Nucleus accumbens (tissue), 56 donors: ENCODE measurements at places on chromosomes 2 and 18.

GRCh38 chr2:163490281-163490680, 245.5 kb downstream of the FIGN start:
- no peak for DNase-seq

DNA sequence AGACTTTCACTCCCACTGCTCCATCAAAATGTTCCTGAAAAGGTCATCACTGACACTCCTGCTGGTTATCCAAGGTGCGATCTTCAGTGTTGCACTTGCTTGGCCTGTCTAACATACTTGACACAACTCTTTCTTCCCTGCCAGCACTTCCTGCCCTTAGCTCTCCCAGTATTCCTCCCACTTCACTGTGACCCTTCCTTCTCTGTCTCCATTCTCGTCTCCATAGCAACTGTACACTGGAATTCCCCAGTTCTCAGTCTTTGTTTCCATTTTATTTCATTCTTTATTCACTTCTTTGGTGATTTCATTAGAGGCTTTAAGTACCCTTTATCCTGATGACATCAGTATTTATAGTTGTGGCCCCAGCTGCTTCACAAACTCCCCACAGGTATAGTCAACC, 333.0 kb downstream of the IRS1 start:
- DNase-seq: no peak

- DNase-seq: no peak
Observed at GRCh38 chr2:223856584-223856983, 19.2 kb upstream of the AP1S3 start.

GRCh38 chr2:24971536-24972314, at the start of gene DNAJC27:
Gene DNAJC27 (minus strand): TSS chr2:24971955. CDS start chr2:24971904, 51 bp downstream.
- peak; percentile 99 for DNase-seq

- DNase-seq: no peak
Observed at GRCh38 chr18:39496986-39497385, 1931.4 kb upstream of the CELF4 start.

DNA sequence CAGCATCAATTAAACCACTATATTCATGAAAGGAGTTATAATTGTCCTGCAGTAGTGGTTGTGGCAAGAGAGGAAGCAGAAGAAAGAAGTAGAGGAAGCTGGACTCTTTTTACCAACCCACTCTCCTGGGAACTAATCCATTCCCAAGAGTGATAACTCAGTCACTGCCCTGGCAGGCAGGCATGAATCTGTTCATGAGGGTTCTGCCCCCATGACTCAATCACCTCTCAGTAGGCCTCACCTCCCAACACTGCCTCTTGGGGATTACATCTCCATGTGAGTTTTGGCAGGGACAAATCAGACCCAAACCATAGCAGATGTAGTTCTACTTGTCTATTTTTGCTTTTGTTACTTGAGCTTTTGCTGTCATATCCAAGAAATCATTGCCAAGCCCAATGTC, 232.7 kb upstream of the MAP2 start:
- no peak for DNase-seq

- no peak for DNase-seq
Observed at GRCh38 chr2:219634171-219634940, 6.9 kb downstream of the SLC4A3 start.

DNA sequence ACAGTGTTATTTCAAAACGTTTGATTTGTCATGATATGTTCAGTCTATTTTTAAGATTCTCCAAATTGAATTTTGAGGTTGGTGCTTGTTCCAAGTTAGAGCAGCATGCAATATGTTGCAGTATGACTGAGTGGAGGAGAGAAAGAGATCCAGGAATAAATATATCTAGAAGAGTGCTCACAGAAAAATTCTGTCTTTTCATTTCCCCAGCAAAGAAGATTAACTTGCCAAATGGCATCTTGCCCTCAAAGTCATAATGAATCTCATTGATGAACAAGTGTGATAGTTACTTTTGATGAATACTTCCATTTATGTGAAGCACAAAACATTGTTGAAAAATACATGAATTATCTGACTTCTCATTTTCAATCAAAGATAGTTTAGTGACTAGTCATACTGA, 95.9 kb downstream of the KCNJ3 start:
- no peak for DNase-seq

GRCh38 chr2:240392948-240393830, 42.3 kb upstream of the GPC1 start:
- DNase-seq: no peak

GRCh38 chr2:72144632-72145288, 2.9 kb downstream of the CYP26B1 start:
- peak; percentile 52 for DNase-seq

- DNase-seq: no peak
Observed at GRCh38 chr2:217790195-217790594, 212.6 kb downstream of the TNS1 start.

GRCh38 chr18:34506198-34506597, 203.9 kb upstream of the DTNA start:
- DNase-seq: no peak

DNA sequence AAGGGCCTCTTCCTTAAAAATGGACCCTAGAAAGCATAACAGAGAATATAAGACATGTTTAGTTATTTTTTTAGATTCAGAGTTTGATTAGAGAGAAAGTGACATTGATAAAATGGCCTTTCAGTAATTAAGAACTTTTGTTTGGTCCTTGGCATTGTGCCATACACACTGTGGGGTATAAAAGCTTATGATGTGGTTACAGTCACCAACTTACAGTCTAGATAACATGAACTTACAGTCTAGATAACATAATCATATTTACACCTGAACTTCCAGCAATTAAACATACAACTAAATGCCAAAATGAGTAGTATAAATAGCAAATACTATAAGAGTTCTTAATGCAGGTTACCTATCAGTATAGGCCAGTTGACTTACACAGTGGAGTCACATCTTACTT, 25.6 kb upstream of the EFEMP1 start:
- no peak for DNase-seq

GRCh38 chr2:32743480-32744236, 115.8 kb downstream of the TTC27 start:
- no peak for DNase-seq

DNA sequence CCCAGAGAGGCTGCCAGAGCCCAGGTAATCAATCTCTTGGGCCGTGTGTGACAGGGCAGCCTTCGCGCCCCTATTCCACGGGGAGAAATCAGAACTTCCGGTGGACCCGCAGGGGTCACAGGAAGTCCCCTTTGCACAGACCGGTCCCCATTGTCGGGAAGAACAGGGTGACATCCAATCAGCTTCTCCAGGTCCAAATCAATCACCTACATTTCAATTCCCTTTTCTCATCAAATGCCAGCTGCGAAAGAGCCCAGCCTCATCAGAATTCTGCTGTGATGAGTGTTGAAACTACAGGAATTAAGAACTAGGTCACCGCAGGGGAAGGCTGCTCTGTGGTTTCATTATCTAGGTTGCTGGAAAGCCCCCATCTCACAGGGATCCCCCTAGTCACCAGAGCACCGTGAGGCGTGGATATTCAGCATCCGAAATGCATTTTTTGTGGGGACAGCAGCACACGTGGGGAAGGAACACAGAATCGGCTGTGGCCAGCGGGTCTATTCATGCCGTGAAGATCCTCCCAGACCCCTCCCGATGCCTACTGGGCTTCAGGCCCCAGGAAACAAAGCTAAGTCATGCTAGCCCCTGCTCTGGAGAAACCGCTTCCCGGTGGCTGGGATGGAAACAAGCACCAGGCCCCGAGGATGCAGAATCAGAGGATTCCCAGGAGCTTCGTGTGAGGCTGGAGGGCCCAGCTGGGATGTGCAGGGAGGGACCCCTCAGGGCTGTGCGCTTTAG, 193.7 kb upstream of the ID2 start:
- no peak for DNase-seq

DNA sequence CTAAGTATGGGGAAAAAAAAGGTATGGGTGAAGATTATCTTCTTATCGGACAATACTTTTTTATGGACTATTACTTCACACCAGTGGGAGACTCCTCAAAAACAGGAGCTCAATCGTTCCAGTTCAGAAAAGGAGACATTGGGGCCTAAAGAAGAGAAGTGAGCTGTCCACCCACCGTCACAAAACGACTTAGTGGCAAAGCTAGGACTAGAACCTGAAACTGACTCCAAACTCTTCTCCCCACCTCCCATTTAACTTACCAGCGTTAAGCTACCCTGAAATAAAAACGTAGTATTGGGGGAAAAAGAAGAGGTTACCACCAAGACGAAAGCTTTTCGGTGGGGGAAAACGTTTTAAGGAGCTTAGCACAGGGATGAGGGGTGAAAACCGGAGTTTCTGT, 503 bp downstream of the GTF3C3 start:
- no peak for DNase-seq
